A172 (cell line): ENCODE measurements at places on chromosomes 16 and 17. TPM values are rescaled to one million over a fixed set of nuclear protein-coding genes. Genes with fewer than 3 reads are reported as not detected.

The SLC47A1 gene
- 4.3 and 7.3 TPM in 2 replicates for total RNA-seq

DNA sequence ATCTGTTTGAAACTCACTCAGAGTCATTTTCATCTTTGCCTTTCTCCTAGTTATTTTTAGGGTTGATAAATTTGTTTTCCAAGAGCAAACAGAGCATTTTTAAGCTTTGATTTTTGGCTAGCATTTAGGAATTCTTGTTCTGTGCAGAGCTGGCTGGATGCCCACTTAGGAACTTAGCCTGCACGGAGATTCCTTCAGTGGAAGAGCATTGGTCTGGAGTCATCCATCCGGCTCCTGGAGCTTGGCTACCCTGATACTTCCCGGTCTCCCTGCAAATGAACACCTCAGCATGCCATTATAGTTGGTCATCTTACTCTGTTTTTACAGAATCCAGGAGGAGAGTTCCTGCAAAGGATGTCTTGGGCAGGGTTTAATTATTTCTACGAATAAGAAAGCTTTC lies 57.1 kb downstream of the SPECC1 start:
- peak; percentile 74 for DNase-seq

- no peak for DNase-seq
Measured at GRCh38 chr16:74104022-74104421, 192.6 kb upstream of the PSMD7 start.

The KCNG4 gene
- total RNA-seq, result 0.02 TPM in 1 of 2 replicates, not detected in the other

The CHST4 gene
- 0.55 and 0.60 TPM in 2 replicates for total RNA-seq

The TMEM114 gene
- not detected in 2 replicates for total RNA-seq

DNA sequence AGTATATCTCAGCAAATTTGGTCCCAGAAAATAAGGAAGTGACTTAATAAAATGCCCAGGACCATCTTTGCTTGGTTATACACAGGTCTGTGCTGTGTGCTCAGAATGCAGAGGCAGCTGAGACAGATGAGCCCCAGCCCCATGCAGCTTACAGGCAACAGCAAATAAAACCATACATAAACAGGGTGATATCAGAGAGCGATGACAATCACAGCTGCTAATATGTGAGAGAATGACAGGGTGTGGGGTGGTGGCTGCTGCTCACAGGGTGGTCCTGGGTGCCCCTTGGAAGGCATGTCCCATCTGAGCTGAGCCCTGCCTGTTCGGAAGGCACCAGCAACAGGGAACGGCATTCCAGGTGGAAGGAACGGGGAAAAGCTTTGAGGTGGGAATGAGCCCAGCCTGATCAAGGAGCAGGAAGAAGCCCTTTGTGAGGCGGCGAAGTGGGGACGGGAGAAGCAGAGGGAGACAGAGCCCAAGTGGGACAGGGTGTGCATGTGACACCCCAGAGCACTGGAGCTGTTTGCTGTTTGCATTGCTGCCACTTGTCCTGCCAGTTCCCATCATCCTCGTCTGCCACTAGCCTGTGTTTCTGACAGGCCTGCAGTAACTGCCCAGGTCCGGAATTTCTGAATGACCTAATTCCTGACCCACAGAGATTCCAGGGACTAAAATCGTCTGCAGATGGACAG lies 150.5 kb downstream of the KATNIP start:
- no peak for DNase-seq

The CACNA1H gene
- total RNA-seq, result 2.0 and 3.4 TPM in 2 replicates
